ENCODE measurements at places on chromosomes 1 and 21.

DNA sequence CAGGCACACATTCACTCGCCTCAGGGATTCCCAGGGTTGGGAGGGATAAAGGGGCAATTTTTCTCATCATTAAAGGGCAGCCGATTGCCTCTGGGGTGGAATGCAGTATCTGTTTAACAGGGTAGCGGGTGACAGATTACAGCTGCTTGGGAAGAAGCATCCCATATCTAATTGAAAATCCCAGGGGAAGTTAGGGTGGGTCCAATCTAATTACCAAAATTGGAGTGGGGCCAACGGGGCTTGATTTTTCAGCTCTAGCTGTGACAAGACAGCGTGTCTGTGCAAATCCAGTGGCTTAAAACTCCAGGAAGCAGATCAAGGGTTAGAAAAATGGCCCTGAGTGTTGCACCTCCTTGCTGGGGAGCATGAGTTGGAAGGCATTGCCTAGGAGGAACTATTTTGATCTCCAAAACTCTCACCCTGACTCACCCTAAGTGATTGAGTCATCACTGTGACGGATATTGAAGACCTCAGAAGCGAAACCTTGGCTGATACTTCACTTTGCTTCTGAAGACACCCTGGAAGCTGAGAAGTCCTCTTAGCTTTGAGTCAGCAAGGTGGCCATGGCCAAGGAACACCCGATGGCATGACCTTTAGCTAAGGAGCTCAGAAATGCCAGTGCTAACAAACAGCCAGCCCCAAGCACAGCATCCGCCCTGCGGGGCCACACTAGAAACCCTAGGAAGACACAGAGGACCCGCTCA, 46.0 kb downstream of the GRHL3 start:
- DNase-seq = peak; percentile 45

- DNase-seq = no peak
Measured at GRCh38 chr1:160092366-160093068, 5.9 kb downstream of the IGSF8 start.

- DNase-seq = peak; percentile 30
Measured at GRCh38 chr1:59743324-59744091, 71.2 kb upstream of the HOOK1 start.

DNA sequence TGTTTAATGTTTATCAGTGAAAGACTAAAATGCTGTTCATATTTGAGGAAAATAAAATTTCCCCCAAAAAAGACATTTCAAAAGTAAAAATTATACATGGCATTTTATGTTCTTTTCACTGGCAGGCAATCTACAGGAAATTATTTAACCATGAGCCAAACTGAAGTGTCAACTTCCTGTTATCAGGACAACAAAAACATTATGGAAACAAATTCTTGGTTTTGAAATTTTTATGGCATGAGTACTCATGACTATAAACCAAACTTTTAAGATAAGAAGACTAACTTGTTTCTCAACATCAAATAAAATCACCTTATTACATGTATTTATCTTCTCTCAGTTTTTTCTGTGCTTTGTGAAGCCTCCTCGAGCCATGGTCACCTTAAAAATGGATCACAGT, 698.6 kb downstream of the LTN1 start:
- DNase-seq = no peak

DNA sequence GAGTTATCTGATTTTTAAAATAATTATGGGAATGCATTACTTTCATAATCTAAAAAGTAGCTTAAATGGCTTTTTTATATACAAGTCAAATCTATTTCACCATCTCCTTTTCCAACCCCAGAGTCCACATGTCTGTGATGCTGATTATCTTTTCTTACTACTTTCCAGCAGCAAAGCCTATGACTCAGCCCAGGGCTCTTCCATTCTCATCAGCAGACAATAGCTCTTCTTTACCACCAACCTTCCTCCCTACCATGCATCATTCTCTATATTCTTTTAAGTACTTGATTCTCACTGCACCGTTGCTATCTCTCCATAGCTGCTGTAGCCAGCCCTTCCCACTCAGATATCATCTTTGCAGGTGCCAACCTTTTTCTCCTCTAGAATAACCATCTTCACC, 61.3 kb downstream of the OVGP1 start:
- no peak for DNase-seq

DNA sequence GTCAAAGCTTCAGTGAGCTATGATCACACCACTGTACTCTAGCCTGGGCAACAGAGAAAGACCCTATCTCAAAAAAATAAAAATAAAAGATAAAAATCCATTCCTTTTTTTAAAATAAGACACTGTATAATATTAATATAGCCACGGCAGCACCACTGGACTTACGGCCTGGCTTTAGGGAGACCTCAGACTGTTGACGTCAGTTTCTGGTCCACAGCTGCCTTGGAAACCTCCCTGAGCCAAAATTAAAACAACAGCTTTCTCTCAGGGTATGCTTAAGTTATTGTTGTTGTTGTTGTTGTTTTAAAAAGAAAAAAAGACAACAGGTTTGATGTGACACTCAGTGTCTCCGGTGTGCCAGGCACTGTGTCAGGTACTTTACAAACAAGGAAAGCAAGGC, 42.0 kb downstream of the CAPZB start:
- DNase-seq = no peak

DNA sequence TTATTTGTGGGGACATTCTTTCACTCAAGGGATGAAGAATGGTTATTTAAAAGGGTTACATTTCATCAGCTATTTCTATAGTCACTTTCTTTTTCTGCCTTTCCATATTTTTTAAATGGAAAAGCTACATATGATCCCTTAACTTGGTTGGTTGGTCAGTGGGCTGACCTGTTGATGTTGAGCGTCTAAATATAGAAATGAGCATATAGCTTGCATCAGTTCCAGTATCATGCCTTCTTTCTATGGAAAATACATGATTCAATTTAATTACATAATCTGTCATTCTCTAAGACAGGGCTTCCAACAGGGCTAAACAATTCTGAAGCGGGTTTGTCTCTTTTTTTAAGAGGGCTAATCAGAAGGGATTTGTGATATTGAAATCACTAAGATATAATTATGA, 40.6 kb downstream of the TYW3 start:
- no peak for DNase-seq

DNA sequence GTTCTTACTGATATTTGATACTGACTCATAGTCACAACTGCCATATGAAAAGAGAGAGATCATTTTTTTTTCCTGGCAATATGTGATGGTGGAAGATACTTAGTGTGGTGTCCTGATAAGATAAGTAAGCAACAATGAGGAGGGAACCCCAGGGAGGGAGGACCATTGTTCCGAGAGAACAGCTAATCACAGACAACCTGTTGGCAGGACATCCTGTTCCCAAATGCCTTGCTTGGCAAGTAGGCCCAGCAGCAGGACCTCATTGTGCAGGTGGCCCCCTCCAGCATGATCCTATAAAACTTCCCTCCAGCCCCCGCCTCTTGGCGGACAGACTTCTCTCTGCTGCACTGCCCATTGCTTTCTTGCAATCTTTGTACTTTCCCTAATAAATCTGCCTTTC, 329.4 kb upstream of the CHRM3 start:
- DNase-seq = no peak

Measured in skin of body (tissue), 3 donors.